HAP-1 (cell line): ENCODE measurements at places on chromosomes 11 and 22.

- DNase-seq, result no peak
These were observed 35.9 kb upstream of the GRAMD4 start for GRCh38 chr22:46584081-46584921.

DNA sequence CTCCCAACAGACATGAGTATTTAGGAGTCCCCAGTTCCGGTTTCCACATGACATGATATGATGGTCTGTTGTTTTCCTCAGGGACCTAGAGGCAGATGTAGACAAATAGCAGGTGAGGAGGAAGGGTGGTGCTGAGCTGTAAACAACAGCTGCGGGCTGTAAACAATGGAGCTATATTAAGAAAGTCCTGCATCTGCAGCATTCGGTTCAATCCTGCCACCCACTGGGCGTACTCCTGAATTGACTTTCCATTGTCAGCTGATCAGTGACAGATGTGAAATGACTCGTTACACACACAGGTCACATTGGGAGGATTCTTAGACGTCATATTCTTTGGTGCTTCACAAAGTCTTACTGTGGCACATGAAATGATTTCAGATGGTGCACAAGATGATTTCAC lies 26.8 kb upstream of the RAG1 start:
- DNase-seq, result peak; percentile 17

DNA sequence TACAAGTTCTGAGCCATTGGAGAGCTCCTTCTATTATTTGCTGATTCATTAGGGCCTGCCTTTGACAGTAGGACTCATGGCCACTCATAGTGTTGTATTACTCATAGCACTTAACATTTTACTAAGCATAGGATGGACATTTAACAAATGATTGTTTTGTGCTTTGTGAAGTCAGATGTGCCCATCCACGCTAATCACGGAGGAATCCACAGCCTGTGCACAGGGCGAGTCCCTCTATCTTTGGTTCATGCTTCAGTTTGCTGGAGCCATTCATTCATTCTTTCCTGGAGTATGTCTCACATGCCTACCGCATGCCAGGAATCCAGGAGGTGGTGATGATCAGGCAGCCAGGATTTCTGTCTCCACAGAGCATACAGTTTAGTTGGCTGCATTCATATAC lies 254.1 kb downstream of the NTM start:
- DNase-seq, result no peak

DNA sequence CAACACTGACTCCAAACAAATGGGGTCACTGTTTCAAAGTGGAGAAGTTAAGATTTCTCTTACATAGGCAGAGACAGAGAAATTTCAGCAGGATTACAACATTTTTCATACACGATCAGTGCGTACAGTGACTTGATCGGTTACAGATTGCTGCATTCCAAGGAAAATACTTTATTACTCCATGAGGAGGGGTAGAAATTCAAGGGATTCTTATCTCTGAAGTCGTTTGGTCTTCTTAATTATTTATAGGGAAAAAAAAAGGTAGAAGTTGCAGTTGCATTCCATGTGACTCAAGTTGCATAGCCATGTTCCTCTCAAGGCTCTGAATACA lies 10.7 kb upstream of the SMIM38 start:
- DNase-seq, result no peak

DNA sequence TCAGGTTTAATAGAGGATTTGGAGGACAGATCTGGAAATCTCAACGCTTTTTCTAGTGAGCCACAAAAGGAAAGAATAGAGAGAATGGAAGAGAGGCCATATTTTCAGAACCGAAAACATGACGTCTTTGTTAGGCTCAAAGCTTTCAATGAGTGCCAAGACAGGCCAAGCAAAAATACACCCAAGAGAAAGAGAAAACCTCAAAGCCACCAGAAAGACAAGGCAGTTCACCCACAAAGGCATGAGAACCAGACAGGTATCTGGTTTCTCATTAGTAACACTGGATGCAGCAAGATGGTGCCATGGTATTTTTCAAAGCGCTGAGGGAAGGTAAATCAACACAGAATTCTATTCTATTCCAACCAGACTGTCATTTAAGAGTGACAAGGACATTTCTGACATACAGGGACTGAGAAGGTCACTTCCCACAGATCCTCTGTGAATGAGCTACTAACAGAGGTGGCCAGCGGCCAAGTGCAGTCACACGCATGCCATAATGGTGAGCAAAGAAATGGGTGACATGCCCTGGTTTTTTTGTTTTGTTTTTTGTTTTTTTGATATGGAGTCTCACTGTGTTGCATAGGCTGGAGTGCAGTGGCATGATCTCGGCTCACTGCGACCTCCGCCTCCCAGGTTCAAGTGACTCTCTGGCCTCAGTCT lies 41.9 kb downstream of the TOLLIP start:
- DNase-seq, result no peak

DNA sequence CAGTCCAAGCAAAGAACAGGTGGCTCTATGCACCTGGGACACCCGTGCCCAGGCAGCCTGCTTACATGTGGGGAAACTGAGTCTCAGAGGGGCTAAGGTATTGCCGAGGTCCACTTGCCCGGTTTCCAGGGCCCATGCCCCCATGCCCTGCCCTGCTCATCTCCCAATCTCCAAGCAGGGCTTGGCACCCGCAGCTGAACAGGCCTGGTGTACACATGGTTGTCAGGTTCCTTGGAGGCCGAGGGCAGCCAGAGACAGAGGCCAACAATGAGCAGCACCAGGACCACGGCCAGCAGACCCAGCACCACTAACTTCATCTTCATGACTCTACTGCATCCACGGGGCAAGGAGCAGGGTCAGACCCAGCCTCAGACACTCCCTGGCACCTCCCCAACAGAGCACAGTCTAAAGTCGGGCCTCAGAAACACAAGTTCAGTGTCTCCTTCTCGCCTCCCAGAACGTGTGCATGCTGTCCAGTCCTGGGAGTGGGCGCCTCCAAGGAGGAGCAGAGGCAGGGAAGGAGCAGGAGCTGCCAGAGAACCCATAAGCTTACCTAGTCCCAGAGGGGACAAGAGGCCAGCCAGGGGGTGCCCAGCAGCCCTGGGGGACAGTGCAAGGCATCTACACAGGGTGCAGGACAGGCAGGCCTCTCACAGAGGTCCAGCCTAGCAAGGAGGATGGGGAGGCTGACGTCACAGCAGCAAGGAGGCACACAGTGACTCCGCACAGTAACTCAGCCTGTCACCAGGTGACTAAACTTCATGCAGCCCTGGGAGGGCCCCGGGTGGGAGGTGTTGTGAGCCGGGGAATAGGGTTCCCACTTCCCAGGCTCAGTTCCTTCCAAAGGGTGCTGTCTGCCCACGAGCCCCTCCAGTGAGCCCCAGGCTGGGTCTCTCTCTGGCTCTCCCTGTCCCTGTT lies 20.2 kb upstream of the RGL4 start:
- no peak for DNase-seq

DNA sequence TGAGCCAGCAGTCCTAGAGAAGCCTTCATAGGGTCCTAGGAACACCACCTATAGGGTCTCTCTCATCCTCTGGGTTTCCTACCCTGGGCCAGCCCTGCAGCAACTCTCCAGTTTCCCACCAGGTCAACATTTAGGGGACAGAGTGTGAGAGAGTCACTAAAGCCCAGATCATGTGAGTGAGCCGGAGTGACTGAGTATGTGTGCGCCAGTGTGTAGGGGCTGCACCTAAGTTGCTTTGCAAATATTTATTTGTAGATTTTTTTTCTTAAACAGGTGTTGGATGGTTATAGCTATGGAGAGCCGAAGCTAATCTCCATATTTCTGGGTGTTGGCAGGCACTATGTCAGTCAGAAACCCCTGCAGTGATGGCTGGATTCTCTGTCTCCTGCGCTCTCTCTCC lies 232.5 kb upstream of the NCAM1 start:
- no peak for DNase-seq

DNA sequence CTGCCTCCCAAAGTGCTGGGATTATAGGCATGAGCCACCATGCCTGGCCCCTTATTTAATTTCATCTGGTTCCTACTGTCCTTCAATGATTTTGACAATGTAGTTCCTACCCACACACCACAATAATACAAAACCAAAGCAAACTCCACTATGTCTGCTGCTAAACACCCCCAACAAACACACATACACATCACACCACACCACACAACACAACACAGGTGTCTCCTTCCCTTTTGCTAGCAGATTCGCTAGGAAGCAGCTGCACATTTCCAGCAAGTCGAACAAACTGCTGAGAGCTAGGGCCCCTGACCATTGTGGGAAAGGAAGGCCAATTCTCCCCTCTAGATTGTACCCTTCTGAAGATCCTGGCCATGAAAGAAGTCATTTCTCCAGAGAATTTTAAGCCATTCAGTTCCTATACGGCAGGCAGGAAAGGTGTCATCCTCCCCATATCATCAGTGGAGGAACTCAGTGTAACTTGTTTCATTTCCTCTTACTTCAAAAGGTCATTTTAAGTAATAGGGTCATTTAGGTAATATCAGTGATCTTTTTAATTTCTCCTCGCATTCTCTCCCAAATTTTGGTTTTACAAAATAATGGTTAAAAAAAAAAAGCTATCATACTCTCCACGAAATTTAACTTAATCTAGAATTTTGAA lies 18.5 kb downstream of the NUMA1 start:
- no peak for DNase-seq

DNA sequence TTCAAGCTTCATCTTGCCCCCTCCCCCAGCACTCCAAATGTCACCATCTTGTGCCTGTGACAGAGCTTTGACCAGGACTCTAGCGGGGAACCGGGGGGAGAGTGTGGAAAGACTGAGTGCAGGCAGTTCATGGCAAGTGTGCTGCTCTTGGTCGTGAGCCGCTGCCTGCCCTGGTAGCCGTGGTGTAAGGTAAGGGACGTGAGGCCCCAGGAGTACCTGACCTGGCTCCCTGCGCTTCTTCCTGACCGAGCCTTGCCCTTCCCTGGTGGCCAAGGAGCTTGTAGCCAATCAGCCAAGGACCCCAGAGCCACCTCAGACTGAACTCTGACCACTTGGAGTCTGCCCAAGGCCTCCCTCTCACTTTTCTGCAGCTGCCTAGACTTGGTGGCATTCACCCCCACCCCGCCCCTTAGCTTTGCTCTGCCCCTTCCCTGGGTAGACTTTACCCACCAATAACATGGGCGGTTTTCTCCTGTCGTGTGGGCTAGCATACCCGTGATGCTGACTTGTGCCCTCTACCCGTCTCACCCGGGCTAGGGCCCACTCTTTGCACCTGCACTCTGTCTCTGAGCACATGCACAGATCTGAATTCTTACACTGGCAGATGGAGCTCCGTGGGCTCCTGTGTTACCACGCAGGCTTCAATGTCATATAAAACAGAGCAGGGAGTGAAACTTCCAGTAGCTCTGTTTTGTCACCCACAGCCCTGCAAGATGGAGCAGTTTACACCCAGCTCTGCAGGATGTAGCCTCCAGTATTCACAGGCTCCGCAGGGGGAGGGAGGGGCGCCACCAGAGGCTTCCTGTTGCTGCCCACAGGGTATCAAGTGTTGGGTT lies 1.5 kb downstream of the DGKZ start:
- DNase-seq, result no peak

GRCh38 chr11:122192634-122193255 lies 76.7 kb upstream of the BLID start:
- no peak for DNase-seq

DNA sequence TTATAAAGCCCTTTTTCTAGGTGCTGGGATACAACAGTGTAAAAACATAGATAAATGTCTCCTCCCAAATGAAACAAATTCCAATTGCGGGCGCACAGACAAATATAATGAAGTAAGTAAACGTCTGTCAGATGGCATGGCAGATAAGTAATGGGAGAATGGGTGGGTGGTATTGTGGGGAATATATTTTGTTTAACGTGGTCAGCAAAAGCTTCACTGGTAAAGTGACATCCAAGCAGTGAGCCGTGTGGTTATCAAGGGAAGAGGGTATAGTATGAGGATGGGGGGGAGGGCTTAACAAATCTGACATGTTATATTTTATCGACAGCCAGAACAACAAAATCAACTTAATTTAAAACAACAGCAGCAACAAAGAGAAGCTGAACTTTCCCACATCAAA lies 1.2 kb downstream of the SVIP start:
- no peak for DNase-seq

GRCh38 chr11:101014600-101015285 lies 114.9 kb downstream of the PGR start:
- no peak for DNase-seq

- no peak for DNase-seq
These were observed 121.5 kb downstream of the ST3GAL4 start for GRCh38 chr11:126476977-126477376.

GRCh38 chr11:69813839-69814238 lies 5.4 kb downstream of the FGF3 start:
- DNase-seq, result no peak

DNA sequence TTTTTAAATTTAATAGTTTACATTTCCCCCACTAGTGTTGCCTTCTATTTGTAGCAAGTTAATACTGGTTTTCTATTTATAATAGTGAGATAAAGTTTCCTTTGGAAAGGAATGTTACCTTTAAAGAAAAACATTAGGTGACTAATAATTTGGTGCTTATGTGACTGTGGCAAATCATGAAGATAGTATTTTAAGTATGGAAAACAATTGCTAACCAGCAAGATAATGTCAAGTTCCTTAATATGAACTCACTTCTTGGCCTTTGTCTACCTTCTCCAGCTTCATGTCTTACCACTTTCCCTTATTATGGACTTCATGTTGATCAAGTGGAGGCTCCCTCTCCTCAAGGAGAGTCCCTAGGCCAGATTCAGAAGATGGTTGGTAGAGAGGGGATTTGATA lies 27.2 kb downstream of the ARHGEF12 start:
- no peak for DNase-seq

GRCh38 chr11:107834995-107835394 lies 23.6 kb downstream of the SLC35F2 start:
- no peak for DNase-seq

DNA sequence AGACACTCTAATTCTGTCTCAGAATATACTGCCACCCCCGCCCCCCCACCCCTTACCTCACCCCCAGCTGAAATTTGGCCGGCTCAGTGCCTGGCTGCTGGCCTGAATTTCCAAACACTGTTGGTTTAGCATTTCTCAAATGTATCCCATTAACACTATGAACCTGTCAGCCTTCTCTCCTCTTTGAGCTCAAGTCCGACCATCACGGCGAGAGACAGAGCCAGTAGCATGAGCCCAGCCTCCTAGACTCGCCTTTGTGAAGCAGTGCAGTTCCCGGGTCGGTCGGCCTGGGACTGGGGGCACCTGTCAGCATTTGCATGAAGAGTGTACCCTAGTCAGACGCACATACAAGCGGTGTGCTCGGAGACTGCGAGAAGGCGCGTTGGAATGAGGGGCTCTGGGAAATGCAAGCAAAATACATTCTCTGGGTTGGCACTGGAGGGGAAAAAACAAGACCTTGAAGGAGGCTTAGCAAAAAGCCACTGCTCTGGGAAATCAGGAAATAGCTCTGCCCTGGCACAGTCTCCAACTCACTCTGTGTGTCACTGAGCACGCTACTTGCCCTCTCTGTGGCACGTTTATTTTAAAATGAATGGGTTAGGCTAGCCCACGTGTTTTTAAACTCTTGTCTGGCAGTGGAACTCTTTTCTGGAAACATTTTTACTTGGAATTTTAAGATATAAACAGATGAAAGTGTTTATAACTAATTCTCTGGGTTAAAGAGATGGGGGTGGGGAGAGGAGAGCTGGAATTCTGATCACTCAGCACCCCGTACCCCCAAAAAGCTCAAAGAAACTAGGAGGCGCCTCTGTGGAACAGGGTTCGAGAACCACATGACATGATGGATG lies 108.3 kb downstream of the TIMP3 start:
- DNase-seq, result no peak

- DNase-seq, result no peak
These were observed 48.3 kb upstream of the LRRC55 start for GRCh38 chr11:57133366-57134038.
